ENCODE measurements at places on chromosomes 3 and 15.
A peak's percentile ranks its signal among the peaks of the same experiment; 100 is the strongest.

DNA sequence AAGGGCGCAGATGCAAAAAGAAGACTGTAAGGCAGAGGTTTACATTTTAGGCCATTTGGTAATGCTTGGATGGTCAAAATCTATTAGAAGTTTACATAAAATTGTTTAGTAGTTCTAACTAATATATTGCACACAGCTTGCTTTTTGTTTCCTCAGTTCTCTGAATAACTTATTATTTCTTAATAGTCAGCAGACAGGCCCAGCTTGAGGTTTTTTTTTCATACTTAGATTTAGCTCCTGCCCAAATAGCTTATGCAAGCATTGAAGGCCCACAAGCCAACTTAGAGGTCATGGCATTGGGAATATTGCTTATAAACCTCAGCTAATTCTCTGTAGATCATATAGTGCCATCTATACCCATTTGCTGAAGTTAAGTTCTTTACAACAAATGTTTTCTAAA is 172.5 kb downstream of the RAP2B start:
- DNase-seq: no peak

DNA sequence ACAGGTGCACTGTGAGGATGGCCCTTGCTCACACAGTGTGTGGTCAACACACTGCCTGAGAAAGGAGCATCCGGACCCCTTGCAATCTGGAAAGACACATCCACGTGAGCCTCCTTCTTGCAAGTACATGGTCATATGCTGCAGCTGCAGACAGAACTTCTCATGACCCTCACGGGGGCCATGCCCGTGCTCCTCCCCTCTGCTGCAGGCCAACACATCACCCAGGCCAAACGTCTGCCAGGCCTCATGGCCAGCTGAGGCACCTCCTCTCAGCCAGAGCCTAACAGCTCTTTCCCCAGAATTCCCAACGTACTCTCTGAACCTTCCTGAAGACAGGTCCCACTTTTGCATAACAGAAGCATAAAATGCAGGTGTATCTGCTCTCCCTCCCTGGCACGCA is 25.3 kb downstream of the SLC41A3 start:
- no peak for DNase-seq

GRCh38 chr3:30655187-30655812 is 48.9 kb downstream of the TGFBR2 start:
- peak; percentile 60 for DNase-seq

GRCh38 chr3:94175677-94176076 is 112.8 kb downstream of the NSUN3 start:
- DNase-seq: no peak

DNA sequence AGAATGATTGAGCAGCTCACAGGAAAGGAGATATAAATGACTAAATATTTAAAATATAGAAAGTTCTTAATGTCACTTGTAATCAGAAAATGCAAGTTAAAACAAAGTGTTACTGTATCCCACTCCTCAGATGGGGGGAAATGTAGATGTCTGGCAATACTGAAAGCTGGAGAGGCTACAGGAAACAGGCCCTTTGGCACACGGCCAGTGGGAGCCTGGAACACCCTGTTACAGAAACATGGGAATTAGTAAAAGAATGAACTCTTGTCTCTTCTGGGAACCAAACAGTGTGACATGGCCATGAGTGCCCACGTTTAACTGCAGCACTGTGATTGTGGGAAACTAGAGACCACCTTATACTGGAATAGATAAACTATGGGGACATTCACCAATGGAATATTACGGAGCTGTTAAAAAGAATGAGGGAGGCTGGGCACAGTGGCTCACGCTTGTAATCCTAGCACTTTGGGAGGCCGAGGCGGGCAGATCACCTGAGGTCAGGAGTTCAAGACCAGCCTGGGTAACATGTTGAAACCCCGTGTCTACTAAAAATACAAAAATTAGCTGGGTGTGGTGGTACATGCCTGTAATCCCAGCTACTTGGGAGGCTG is 50.2 kb downstream of the CDCP1 start:
- no peak for DNase-seq

DNA sequence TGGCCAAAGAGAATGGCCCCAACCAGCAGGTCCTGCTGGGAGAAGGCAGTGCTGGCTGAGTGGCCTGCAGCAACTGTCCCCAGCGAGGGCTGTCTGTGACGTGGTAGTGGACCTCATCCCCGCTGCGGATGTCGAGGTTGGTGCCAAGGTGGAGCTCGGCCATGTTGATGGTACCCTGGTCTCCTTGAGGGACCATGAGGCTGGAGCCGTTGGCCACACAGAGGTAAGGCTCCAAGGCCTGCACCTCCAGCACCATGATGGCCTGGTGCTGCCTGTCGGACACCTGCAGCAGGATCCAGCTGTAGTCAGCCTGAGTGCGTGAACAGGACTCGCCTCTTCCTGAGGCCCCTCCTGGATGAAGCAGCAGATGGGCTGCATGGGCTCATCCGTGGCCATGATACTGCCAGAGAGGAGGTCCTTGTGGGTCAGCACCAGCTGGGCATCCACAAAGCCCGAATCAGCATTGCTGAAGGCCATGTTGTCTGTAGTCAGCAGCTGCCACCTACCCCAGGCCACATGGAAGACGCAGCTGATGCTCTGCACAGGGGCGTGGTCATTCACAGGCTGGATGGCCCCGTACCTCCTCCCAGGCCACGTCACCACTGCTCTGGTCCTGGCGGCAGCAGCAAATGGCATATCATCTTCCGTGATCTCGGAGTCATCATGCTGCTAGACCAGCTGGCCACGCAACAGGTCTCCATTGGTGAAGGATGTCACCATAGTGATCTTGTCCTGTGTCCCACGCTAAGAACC is 167.5 kb downstream of the GOLGA6L4 start:
- no peak for DNase-seq

GRCh38 chr3:46378426-46378942 is 7.7 kb downstream of the CCR5 start:
- peak; percentile 35 for DNase-seq

GRCh38 chr3:143140550-143140949 is 21.0 kb downstream of the CHST2 start:
- DNase-seq: no peak

DNA sequence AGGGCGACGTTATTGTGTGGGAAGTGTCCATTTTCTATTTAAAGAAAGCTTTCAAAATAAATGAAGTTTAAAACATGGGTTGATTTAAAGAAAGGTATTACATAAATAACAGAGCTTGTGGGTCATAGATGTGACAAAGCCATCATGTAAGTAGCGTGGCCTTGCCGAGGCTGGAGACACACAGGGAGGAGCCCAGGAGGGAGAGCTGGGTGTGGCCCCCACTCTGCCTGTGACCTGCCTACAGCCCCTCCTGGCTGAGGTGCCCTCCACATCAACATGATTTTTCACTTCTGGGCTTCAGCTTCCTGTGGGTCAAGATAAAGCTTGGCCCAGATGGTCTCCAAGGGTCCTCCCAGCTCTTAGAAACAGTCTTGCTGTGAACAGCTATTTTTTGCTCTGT is 12.5 kb upstream of the MGLL start:
- no peak for DNase-seq

DNA sequence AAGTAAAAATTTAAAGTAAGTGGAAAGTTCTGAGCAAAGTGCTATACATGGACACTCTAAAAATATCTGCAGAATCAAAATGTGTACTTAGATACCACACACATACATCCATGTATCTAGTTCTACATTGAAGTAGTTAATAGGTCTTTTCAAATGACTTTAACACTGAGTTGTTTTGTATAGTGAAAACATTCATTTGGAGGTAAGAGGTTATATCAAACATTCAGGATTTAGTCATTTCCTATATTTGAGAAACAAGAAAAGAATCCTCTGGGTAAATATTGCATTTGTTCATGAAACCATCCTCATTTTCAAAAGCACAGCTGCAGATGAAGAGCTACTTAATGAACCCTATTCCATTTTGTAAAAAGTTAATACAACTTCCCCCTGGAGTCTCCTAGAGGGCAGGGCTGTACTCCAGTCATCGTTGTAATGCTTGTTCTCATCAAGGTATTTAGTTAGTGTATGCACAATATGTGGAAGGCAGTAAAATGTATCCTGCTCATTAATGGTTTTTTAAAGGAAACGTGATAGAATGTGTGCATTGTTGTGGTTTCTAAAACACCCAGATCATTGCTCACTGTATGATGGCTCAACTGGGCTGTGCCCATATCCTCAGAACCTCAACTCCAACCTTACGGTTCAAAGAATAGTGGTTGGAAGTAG is 26.2 kb downstream of the ARPP21 start:
- DNase-seq: no peak

DNA sequence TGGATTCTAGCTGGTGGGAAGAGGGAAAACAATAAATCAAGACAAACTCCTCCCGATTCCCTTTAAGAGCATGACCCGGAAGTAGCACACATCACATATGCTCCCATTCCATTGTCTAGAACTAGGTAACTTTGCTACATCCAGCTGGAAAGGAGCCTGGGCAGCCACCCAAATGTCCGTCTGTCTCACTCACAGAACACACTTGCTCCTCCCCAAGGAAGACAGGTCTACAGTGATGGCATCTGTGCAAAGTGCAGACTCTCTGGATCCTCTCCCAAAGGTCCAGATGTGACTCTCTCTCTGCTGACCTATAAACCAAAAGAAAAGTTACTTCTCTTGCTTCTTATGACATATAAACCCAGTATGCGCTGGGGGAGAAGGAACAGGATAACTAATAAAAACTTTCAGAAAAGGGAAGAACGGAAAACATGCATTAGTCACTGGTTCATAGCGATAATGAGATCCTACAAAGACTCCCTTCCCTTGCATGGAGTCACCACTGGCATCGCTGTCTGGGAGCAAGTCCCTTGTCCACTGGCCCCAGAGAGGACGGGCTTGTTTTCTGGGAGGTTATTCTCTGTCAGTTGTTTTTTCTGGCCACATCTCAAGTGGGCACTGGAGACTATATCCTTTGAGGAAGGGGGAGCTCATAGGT is 29.8 kb upstream of the EPHB3 start:
- no peak for DNase-seq

GRCh38 chr15:90044916-90045371 is 43.8 kb downstream of the ZNF710 start:
- no peak for DNase-seq

GRCh38 chr3:143495527-143495926 is 352.7 kb downstream of the SLC9A9 start:
- no peak for DNase-seq

DNA sequence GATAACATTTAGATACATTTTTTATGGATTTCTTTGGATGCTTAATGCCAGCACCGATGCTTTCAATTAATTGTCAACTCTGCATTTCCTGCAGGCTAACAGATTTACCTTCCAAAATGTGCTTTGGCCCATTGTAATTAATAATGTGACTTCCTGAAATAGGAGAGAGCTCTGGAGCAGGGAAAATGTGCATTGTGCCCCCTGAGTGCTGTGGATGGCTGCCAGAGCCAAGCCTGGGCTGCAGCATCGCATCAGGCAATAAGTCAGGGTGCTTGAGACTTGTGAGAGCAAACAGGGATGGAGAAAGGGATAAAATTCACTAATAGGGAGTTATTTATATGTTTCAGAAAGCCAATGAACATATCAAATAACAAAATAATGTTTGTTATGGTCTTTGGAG is 133.8 kb downstream of the MOBP start:
- no peak for DNase-seq

- peak; percentile 26 for DNase-seq
Measured at GRCh38 chr15:44584162-44584749, 47.3 kb downstream of the EIF3J start.

DNA sequence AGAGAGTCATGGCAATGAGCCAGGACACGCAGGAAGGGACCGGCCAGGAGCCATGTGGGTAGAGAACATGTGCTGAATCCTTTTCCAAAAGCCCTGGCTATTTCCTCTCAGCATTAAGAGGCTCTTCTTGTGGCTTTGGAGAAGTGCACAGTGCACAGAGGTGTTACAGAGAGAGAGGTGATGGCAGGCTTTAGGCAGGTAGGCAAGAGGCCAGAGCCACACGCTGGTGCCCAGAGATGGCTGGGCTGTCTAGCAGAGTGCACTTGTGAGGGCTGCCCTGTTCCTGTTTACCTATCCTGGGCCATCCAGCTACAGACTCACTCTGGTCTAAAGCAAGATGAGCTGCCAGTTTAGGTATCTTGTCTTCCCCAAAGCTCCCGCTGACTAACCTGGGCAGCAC is 402.6 kb downstream of the OCA2 start:
- DNase-seq: no peak

- peak; percentile 80 for DNase-seq
Measured at GRCh38 chr15:84734794-84735479, 13.5 kb upstream of the ZNF592 start.

- DNase-seq: no peak
Measured at GRCh38 chr3:49018707-49019006, 277 bp upstream of the DALRD3 start.

GRCh38 chr3:102037209-102037608 is 187.9 kb downstream of the NFKBIZ start:
- no peak for DNase-seq

DNA sequence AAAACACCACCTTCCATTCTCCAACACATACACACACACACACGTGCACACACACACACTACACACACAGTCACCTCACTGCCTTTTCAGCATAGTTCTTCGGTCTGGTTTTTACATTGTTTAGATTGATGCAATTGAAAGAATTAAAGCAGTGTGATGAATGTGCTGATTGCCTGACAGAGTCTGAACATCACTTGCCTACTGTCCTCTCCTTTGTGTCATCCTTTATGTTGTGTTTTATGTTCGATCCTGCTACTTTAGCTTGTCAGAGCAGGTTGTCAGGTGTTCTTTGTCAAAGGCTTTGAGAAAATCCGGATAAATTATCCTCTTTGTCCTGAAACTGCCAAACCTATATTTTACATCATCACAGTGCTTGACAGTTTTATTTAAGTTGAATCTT is 80.4 kb downstream of the IQCH start:
- DNase-seq: no peak

DNA sequence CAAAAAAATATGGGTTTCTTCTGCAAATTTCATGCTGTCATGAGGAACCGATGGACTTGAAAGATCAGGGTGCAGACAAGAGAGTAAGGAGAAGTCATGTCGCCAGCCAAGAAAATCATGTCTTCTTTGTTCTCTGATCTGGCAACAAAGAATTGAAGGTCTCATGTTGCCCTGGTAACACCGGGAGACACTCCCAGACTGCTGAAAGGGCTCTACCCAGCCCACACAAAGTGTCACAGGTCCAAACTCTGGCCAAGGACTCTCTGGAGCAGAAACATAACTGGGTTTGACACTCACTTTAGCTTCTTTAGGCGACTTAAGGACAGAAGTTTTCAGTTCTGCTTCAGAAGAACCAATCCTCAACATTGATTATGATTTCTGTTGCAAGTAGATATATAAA is 42.9 kb downstream of the SIDT1 start:
- DNase-seq: no peak

Measured in naive B cell (primary cell).